Osteocyte (in vitro differentiated cells): ENCODE measurements at places on chromosomes 3 and 15.

DNA sequence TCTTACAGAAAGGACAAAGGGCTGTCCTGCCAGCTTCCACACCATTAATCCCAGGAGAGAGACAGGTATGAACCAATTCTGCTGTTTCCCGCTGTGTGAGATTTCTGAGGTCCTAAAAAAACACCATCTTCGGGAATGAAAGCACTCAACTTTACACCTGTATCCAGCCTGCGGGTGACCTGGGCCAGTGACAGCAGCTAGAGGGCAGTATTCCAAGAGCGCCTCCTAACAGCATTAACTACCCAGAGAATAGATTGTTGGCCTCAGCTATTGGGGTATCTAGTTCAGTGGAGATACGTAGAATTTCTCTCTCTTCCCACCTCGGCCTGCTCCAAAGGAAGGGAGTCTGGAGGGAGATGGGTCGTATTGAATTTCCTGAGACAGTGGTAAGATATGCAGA is 55.1 kb downstream of the WDR76 start:
- no peak for DNase-seq

DNA sequence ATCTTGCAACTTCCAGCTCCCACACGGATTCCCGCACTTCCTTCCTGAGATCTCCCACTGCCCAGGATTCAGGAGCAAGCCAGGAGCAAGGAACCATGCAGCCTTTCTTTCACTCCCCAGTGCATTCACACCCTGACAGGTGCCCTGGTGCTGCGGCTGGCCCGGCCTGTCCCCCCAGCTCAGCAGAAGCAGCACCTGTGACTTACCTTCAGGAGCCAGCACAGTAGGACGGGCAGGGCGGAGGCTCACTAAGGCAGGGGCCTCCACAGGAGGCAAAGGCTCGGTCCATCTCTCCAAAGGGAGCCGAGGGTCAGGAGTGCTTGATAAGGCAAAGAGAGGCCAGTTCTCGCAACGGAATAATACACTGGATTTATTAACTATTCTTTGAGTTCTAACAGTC is 4.8 kb downstream of the ANKRD63 start:
- no peak for DNase-seq

DNA sequence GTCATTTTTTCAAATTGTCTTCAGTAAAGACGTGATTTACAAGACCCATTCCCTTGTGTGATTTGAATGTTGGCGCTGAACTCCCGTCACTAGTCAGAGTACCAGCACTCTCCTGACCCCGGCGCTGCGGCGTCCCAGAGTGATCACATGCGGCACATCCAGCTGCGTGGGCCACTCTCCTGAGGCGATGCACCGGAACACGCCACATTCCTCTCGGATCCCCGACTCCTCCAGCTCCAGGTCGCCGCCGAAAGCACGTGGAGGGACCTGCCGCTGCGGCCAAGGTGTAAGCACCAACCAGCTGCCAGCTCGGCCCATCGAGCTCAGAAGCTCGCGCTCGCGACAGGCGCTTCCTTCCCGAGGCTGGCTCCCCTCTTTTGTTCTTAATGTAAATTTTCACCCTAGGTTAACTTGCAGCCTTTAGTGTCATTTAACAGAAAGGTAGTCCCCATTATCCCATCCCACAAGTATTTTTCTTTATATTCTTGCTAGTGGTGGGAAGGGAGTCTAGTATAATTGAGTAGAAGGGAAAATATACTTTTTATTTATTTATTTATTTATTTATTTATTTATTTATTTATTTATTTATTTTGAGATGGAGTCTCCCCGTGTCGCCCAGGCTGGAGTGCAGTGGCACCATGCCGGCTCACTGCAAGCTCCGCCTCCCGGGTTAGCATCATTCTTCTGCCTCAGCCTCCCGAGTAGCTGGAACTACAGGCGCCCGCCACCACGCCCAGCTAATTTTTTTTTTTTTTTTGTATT is 61.7 kb upstream of the VGLL3 start:
- DNase-seq, result no peak

DNA sequence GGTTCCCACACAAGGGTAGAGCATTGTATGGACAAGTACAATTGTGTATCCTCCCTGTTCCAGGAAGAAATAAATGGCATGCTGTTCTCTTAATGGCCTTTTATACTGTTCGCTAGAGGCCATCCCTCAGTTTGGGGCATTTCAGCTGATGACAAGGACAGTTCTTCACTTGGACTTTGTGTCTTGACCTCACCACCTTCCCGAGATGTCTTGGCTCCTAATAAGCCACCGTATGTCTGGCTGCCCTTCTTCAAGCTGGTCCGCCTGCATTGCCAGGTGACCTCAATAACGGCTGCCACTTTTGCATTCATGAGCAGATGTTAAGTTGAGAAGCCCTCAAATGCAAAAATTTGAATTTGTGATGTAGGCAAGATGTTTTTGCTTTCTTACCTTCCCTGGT is 24.1 kb downstream of the ZBTB38 start:
- DNase-seq, result no peak

GRCh38 chr3:30743641-30744317 is 137.4 kb downstream of the TGFBR2 start:
- DNase-seq, result no peak
